ENCODE measurements at places on chromosomes 4 and X.

GRCh38 chrX:39201305-39201990 is 400.2 kb downstream of the MID1IP1 start:
- no peak for DNase-seq

DNA sequence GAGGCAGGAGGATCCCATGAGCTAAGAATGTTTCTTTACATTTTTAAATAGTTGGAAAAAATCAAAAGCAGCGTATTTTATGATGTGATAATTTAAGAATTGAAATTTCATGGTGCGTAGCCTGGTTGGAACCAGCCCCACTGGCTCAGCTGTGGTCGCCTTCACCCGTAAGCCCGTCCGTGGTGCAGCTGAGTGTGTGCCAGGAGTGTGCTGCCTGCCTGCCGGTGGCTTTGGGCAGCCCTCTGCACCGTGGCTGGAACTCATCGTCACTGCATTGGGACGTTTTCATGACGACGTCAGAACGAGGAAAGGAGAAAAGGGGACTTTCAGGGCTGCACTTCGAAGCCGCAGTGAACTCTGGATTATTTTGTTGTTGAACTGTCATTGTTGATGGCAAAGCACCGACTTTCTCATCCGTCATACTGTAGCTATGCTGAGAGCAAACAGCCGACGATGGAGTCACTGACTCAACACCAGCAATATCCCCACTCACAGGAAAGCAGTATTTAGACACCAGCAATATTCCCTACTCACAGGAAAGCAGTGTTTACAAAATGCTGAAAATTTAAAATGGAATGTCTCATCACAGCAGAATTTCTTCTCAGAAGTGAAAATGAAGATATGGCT is 35.1 kb downstream of the PCGF3 start:
- no peak for DNase-seq

GRCh38 chr4:158411269-158411668 is 110.4 kb upstream of the RXFP1 start:
- no peak for DNase-seq

DNA sequence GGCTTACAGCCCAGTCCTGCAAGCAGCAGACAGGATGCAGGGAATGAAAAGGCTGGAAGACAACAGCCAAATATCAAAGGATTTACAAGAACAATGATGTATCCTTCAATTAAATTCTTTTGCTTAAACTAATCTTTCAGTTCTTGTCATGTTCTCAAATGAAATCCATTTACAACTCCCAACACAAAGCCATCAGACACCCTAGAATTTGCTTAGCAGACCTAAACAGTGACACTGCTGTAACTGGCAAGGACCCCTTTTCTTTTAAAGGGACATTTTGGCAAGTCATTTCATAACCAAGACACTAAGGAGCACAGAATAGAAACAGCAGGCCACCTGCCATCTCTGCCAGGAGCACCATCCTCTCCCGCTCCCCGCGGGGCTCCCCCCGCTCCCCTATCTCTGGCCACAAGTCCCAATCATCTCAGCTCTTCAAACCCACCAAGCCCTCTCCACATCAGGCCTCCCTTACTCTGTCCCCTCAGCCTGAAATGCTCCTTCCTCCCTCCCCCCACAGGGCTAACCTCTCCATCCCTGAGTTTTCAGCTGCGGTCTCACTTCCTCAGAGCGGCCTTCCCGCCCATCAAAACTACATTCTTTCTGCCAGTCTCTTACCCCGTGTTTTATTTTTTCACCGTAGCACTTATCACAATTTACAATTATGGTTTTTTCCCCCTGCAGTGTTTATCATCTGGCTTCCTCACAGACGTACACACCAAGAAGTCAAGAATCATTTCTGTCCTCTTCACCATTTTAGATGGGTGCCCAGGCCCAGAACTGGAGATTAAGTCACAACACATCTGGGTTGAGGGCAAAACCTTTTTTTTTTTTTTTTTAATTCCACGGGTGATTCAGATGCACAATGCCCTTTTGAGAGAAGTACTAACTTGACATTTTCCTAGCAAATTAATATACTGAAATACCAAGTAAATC is 45.8 kb downstream of the TSPAN5 start:
- no peak for DNase-seq

- no peak for DNase-seq
Observed at GRCh38 chrX:27767387-27767786, 40.4 kb upstream of the MAGEB10 start.

DNA sequence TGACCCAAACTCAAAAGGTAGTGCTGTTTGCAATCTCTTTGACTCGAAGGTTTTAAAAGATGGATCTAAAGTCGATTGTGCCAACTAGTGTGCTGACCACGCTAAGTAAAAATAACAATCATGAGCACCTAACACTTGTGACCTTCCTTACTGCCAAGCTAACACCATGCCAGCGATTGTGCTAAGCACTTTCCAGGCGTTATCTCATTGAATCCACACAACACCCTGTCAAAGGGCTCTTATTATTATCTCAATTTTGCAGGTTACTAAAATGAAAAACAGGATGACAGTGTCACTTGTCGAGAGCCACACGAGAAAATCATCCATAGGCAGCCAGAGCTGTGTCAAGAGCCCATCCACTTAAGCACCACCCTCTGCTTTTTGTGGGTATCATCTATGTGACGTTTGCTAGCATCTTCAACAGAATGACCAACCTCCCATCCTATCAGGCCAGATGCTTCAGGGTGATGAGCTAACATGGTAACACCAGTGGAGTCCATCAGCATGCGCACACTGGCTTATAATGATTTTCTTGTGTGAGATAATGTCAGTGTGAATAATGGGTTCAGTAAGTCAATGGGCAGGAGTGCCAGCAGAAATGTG is 893 bp upstream of the GAB3 start:
- DNase-seq: no peak

- DNase-seq: no peak
Observed at GRCh38 chr4:184389978-184390900, 84.1 kb downstream of the IRF2 start.

GRCh38 chr4:6647582-6648230 is 7.2 kb downstream of the MRFAP1 start:
- no peak for DNase-seq

DNA sequence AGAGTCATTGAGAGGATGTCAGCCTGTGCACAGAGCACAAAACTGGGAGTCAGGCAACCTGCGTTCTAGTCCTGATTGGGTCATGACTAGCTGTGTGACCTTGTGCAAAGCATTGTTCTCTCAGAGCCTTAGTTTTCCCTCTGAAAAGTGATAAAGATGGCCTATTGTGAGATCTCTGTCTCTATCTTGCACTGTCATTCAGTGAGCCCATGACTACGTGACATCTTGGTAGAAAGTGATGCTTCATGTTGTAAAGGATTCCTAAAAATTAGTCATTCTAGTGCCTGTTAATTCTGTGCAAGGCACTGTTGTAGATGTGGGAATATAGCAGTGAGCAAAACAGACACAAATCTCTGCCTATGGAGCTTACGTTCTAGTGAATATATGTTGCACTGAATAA is 2.5 kb downstream of the PGRMC1 start:
- DNase-seq: no peak

DNA sequence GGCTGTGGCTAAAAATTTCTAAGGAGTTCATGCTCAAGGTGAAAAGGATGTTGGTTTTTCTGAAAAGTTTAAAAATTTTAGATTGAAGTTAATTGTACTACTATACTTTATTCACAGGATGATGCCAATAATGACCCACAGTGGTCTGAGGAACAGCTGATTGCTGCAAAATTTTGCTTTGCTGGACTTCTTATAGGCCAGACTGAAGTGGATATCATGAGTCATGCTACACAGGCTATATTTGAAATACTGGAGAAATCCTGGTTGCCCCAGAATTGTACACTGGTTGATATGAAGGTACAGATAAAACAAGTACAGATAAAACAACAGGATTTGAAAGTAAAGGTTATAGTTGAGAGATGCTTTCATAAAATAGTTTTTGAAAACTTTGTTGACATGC is 12.2 kb downstream of the PAICS start:
- DNase-seq: no peak

- DNase-seq: no peak
Observed at GRCh38 chrX:734362-734761, 103.8 kb downstream of the SHOX start.

- no peak for DNase-seq
Observed at GRCh38 chrX:38045538-38046096, 39.3 kb downstream of the SYTL5 start.

DNA sequence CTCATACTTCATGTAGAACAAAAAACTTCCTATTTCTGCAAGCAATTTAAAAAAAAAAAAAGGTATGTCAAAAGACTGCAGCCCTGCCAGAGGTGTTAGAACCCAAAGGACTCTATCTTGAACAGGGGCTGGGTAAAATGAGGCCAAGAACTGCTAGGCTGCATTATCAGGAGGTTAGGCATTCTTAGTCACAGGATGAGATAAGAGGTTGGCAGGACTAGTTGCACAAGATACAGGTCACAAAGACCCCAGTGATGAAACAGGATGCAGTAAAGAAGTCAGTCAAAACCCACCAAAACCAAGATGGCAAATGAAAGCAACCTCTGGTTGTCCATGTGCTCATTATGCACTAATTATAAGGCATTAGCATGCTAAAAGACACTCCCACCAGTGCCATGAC is 104.1 kb downstream of the ANOS1 start:
- no peak for DNase-seq
